Brain (organoid and tissue), 16 donors: ENCODE measurements at places on chromosomes 4 and X.

GRCh38 chr4:107793996-107794395, 30.7 kb upstream of the SGMS2 start:
- no peak for DNase-seq

DNA sequence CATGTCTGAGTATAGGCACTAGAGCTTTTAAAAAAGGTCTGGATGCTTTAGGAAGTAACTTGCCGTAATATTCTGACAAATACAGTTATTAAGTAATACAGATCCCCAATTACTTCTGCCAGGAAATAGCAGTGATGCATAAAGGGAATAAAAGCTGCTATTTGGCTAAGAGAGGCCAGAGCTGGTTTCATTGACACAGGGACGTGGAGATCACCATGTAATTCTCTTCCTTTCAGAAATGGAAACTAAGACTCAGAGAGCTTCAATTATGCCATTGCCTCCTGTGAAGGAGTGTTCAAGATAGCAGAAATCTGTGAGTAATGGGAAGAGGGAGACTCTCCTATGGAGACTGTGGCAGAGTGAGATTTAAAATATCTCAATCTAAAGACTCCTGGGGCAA, 238.1 kb downstream of the SLITRK2 start:
- DNase-seq = peak; percentile 46

DNA sequence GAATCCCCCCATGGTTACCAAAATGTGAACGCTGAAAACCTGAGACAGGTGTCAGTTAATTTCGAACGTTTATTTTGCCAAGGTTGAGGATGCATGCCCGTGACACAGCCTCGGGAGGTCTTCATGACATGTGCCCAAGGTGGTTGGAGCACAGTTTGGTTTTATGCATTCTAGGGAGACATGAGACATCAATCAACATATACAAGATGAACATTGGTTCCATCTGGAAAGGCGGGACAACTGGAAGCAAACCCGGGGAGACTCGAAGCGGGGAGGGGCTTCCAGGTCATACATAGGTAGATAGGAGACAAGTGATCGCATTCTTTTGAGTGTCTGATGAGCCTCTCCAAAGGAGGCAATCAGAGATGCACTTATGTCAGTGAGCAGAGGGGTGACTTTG, 11.0 kb upstream of the SH3BP2 start:
- no peak for DNase-seq

DNA sequence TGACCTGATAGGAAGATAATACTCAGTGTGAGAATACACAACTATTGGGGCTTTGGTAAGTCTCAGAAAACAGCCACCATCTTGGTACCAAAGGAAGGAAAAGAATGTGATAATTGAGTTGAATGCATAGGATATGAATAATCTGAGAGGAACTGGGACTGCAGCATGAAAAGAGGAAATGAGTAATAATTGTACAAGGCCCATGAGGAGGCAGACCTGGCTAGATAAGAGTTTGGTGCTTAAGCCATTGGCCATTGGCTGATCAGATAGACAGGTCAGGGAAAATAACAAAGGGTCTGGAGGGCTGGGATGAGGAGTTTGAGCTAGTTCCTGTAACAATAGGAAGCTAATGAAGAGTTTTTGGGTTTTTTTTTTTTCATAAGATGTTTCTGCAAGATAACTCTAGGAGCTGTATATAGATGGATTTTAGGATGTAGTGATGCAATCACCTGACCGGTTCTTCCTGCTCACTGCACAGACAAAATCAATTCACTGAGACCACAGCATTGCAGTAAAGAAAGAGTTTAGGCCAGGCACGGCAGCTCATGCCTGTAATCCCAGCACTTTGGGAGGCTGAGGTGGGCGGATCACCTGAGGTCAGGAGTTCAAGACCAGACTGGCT, 5.3 kb upstream of the TRMT2B start:
- no peak for DNase-seq

GRCh38 chr4:24968992-24969391, 56.1 kb upstream of the CCDC149 start:
- DNase-seq = no peak

DNA sequence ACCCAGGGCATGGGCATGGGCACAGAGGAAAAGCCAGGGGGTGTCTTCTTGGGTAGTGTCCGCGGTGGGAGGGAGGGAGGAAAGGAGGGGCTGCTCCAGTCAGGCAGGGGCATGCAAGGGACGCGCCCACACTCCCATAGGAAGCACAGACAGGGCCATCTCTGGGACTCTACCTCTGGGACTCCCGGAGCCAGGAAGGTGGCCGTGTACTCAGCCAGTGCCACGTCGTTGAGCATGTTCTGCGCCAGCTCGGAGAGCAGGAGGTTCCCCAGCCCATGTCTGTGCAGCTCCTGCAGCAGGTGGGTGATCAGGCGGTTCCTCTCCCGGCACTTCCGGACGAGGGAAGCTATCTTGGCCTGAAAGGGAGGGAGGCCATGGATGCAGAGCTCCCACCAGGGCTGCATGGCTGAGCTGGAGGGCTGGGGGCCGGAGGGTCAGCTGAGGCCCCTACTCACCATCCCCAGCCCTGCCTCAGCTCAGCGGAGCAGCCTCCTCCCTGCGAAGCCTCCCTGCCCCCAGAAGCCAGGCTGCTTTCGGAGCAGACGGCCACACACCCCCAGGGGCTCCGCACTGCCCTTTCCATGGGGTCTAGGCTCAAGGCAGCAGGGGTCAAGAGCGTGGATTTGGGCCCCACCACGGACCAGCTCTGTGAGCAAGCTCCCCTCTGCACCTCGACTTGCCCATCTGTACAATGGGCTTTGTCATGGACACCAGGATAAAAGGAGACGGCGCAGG, 44.6 kb downstream of the C4orf50 start:
- DNase-seq = no peak
